ENCODE measurements at places on chromosomes 2 and 18. TPM values are rescaled to one million over a fixed set of nuclear protein-coding genes. Genes with fewer than 3 reads are reported as not detected.

Gene GAREM2
- total RNA-seq = 2.7 TPM

Gene CMPK2
- total RNA-seq = 1.8 TPM

Gene ATP6V1B1
- total RNA-seq = 0.39 TPM

Gene CYP26B1
- 0.52 TPM for total RNA-seq

Gene KLHL41
- 0.91 TPM for total RNA-seq

Gene NT5DC4
- total RNA-seq = not detected

Gene DUSP2
- total RNA-seq = 1.2 TPM

Gene CFAP65
- 0.22 TPM for total RNA-seq

Gene LRPPRC
- 65.9 TPM for total RNA-seq

Gene R3HDM1
- 13.5 TPM for total RNA-seq

Gene CHST9
- total RNA-seq = not detected

Gene VPS4B
- total RNA-seq = 52.5 TPM

Gene GLB1L
- total RNA-seq = 16.5 TPM

Gene VIL1
- total RNA-seq = under 0.01 TPM

Gene PXDN
- 347 TPM for total RNA-seq

Gene ADRA2B
- not detected for total RNA-seq

Gene SCN9A
- not detected for total RNA-seq
